ENCODE measurements at places on chromosomes 1 and 21. TPM values are rescaled to one million over a fixed set of nuclear protein-coding genes. Genes with fewer than 3 reads are reported as not detected.

- no peak for DNase-seq
- H3K27me3 ChIP-seq = no peaks in the 10 kb centered on the region
- peak overlapping the region; percentile 99 for H3K27ac ChIP-seq
- peaks cover 44% of the 10 kb centered on the region for H3K36me3 ChIP-seq
These were observed 8.5 kb downstream of the IRF2BP2 start for GRCh38 chr1:234601301-234602017.

GRCh38 chr1:175870217-175870616 is 126.8 kb upstream of the TNR start:
- no peak for DNase-seq
- H3K4me3 ChIP-seq = no peak overlapping the region

GRCh38 chr1:37487619-37487984 is 13.2 kb downstream of the ZC3H12A start:
- no peak overlapping the region for H3K27ac ChIP-seq
- H3K27me3 ChIP-seq = no peaks in the 10 kb centered on the region
- H3K4me1 ChIP-seq = peaks cover 42% of the 10 kb centered on the region
- no peak for DNase-seq
- no peak overlapping the region for H3K4me3 ChIP-seq
- 0 out of 2 replicates have a peak, but pooled peaks cover 6% of the 10 kb centered on the region for H3K36me3 ChIP-seq

DNA sequence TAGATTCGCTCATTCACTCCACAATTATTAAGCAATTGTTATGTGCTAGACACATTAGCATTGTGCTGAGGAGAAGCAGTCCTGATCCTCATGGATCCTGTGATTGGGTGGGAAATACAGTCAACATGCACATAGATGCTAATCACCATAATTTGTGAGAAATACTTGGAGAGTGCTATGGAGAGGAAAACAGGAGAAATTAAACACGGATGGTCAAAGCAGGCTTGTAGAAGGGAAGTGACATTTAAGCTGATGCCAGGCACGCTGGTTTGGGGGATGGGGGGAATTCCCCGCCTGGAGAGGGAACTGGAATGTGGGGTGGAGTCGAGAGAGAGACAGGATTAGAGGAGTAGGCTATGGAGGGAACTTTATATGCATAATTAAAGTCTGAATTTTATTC is 52.2 kb upstream of the L1TD1 start:
- H3K36me3 ChIP-seq = no peaks in the 10 kb centered on the region
- H3K4me3 ChIP-seq = no peak overlapping the region
- H3K27me3 ChIP-seq = no peaks in the 10 kb centered on the region
- no peak for DNase-seq

DNA sequence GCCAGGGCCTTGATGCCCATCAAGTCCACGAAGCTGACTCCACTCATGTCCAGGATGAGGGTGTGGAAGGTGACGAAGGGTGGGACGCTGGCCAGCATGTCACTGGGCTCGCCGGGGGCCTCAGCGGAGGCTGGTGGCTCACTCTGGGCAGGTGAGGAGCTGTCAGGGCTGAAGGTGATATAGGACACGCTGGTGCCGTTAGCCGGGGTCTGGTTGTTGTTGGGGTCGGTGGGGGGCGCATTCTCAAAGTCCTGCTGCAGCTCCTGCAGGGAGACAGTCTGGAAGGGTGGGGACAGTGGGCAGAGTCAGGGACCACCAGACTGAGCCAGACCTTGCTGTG is 21.7 kb downstream of the SLC26A9 start:
- DNase-seq = no peak
- H3K36me3 ChIP-seq = no peaks in the 10 kb centered on the region
- no peaks in the 10 kb centered on the region for H3K27me3 ChIP-seq
- H3K27ac ChIP-seq = no peak overlapping the region

DNA sequence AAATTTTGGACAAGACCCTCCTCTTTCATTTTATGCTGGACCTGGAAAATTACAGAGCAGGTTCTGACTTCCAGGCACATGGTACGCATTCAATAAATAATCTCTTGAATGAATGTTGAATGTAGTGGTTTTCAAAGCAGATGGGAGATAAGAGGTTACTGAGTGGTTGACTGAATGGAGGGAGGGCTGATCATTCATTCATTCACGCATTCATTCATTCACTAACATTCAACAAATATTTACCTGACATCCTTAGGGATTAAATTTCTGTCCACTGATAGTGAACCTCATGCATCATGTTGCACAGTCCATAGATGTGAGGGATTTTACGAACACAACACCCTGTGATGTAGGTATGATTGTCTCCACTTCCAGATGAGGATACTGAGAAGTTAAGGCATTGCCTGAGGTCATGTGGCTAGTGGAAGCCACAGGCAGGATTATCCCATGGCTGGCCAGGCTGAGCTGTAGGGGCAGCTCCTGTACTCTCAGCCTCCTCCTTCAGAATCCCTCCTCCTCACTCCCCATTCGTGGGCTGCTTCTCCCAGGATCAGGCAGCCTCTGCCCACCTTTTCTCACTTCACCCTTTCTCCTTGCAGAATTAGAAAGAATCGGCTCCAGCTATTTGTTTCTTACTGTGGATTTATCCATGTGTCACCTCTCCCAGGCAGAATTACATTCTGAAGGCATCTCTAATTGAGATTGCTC is 48.4 kb upstream of the ATP5PO start:
- no peak for DNase-seq
- H3K4me3 ChIP-seq = no peak overlapping the region
- H3K36me3 ChIP-seq = no peaks in the 10 kb centered on the region

DNA sequence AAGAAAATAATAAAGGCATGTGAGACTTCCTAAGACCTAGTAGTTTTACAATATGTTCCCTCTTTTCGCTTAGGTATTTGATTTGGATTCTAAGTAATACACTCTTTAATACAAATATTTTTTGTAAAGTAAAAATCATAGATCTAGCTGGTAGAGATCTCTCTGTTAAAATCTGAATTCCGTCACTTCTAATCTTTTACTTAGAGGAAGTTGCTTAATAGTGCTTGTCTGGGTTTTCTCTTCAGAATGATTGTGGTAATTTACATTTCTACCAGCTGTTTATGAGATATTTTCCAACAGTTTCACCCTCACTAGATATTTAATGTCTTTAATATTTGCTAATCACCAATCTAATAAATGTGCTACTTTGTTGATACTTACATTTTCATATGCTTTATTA is 23.3 kb downstream of the RBM11 start:
- no peaks in the 10 kb centered on the region for H3K4me1 ChIP-seq
- no peak for DNase-seq
- no peak overlapping the region for H3K27ac ChIP-seq
- H3K4me3 ChIP-seq = no peak overlapping the region
- no peaks in the 10 kb centered on the region for H3K27me3 ChIP-seq
- no peaks in the 10 kb centered on the region for H3K36me3 ChIP-seq

GRCh38 chr1:191368891-191369654 is 789.2 kb upstream of the RGS18 start:
- H3K4me3 ChIP-seq = no peak overlapping the region
- H3K36me3 ChIP-seq = no peaks in the 10 kb centered on the region
- DNase-seq = no peak
- no peaks in the 10 kb centered on the region for H3K27me3 ChIP-seq

- H3K27ac ChIP-seq = no peak overlapping the region
- H3K4me1 ChIP-seq = no peaks in the 10 kb centered on the region
- no peak overlapping the region for H3K4me3 ChIP-seq
- H3K36me3 ChIP-seq = no peaks in the 10 kb centered on the region
These were observed 10.7 kb downstream of the ZNF648 start for GRCh38 chr1:182050481-182051448.

GRCh38 chr1:182851825-182852224 is 12.7 kb downstream of the DHX9 start:
- no peak overlapping the region for H3K4me3 ChIP-seq
- H3K36me3 ChIP-seq = peaks cover 77% of the 10 kb centered on the region
- no peak overlapping the region for H3K27ac ChIP-seq
- H3K27me3 ChIP-seq = no peaks in the 10 kb centered on the region
- no peak for DNase-seq
- no peaks in the 10 kb centered on the region for H3K4me1 ChIP-seq

- no peaks in the 10 kb centered on the region for H3K27me3 ChIP-seq
- H3K36me3 ChIP-seq = no peaks in the 10 kb centered on the region
- no peak for DNase-seq
- H3K4me3 ChIP-seq = no peak overlapping the region
- H3K27ac ChIP-seq = no peak overlapping the region
- no peaks in the 10 kb centered on the region for H3K4me1 ChIP-seq
These were observed 59.6 kb upstream of the C1orf87 start for GRCh38 chr1:60133000-60133673.

DNA sequence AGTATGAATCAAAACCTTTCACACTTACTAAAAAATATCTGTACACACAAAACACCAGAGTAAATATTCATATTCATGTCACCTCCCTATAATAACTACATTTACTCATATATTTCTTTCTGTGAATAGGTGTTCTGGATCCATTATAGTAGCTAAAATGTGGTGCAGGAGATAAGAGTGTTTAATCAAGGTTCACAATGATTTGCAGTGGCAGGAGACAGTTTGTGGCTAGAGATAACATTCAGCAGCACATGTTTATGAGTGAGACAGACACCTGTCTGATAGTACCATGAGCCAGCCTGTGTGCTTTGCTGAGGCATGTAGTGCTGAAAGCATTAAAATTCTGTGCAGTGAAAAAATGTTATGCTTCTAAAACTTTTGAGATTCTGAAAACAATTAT is 410.3 kb downstream of the SRGAP2C start:
- no peak for DNase-seq
- H3K27me3 ChIP-seq = no peaks in the 10 kb centered on the region
- no peak overlapping the region for H3K4me3 ChIP-seq

- no peaks in the 10 kb centered on the region for H3K36me3 ChIP-seq
- no peak for DNase-seq
- H3K27me3 ChIP-seq = no peaks in the 10 kb centered on the region
- H3K27ac ChIP-seq = no peak overlapping the region
- H3K4me1 ChIP-seq = 0 out of 2 replicates have a peak, but pooled peaks cover 4% of the 10 kb centered on the region
- no peak overlapping the region for H3K4me3 ChIP-seq
These were observed 24.3 kb downstream of the EYA3 start for GRCh38 chr1:28064064-28064463.

DNA sequence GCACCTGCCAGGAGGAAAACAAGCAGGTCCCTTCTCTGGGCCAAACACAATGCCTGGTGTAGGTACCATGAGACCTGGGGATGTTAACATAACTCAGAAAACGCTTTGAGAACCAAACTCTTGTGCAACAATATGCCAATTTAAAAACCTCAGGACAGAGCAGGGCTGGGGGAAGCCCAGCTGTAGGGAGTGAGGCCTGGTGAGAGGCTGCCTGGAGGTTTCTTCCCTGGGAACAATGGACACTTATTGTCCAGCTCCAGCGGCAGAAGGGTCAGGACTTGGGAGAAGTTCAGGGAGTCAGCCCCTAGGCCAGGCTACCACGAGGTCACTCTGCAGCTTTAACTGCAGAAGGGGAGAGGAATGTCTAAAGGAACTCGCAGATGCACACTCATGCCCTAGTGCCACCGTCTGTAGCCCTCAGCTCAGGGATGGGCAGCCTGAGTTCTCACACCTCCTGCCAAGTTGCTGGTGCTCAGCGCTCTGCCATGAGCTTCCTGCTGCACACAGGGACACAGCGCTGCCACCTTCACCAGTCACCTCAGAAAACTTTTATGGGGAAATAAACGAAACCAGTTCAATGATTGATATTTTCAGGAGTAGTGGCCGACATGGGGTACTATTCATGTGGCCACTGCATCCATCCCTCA is 8.5 kb downstream of the GPR157 start:
- no peaks in the 10 kb centered on the region for H3K27me3 ChIP-seq
- no peak overlapping the region for H3K27ac ChIP-seq
- 0 out of 2 replicates have a peak, but pooled peaks cover 9% of the 10 kb centered on the region for H3K4me1 ChIP-seq
- no peak overlapping the region for H3K4me3 ChIP-seq
- H3K36me3 ChIP-seq = no peaks in the 10 kb centered on the region
- no peak for DNase-seq

DNA sequence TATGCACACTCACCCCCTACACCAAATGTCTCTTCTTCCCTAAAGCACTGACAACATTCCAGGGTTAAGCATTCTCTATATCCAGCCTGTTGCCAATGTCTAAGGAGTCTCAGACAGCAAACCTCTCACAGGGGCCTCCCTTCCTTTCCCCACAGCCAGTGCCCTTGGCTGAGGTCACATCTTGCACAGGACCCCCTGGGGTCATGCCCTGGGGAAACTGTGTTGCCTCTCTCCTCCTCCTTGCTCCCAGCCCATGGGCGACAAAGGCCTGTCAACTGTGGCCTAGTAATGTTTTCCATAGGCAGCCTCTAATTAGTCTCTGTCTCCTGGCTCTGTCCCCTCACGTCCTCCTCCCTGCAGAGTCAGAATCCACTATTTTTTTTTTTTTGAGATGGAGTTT is 54.6 kb downstream of the NENF start:
- peaks cover 67% of the 10 kb centered on the region for H3K4me1 ChIP-seq
- no peak overlapping the region for H3K27ac ChIP-seq
- H3K4me3 ChIP-seq = no peak overlapping the region
- H3K36me3 ChIP-seq = no peaks in the 10 kb centered on the region

DNA sequence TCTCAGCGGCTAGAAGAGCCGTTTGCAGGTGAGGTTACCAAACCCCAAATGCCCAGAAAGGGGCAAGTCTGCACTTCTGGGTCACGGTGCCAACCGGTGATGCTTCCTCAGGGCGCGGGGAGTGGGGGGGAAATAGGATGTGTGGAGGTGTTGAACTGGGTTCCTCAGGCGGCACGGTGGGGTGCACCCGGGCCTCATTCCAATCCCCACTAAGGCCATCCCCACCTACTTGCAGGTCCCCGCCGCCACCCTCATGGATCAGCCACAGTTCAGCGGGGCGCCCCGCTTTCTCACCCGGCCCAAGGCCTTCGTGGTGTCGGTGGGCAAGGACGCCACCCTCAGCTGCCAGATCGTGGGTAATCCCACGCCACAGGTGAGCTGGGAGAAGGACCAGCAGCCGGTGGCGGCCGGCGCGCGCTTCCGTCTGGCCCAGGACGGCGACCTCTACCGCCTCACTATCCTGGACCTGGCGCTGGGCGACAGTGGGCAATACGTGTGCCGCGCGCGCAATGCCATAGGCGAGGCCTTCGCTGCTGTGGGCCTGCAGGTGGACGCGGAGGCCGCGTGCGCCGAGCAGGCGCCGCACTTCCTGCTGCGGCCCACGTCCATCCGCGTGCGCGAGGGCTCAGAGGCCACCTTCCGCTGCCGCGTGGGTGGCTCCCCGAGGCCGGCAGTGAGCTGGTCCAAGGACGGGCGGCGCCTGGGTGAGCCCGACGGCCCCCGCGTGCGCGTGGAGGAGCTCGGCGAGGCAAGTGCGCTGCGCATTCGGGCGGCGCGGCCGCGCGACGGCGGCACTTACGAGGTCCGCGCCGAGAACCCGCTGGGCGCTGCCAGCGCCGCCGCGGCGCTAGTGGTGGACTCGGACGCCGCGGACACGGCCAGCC is 3.9 kb downstream of the OBSCN start:
- H3K27me3 ChIP-seq = no peaks in the 10 kb centered on the region
- no peak for DNase-seq
- H3K4me1 ChIP-seq = peaks cover 9% of the 10 kb centered on the region
- H3K4me3 ChIP-seq = no peak overlapping the region
- no peaks in the 10 kb centered on the region for H3K36me3 ChIP-seq

GRCh38 chr21:31426235-31426797 is 82.3 kb upstream of the TIAM1 start:
- H3K27me3 ChIP-seq = no peaks in the 10 kb centered on the region
- no peaks in the 10 kb centered on the region for H3K36me3 ChIP-seq
- no peak for DNase-seq
- H3K4me1 ChIP-seq = no peaks in the 10 kb centered on the region

- H3K27me3 ChIP-seq = peaks cover 26% of the 10 kb centered on the region
- no peaks in the 10 kb centered on the region for H3K36me3 ChIP-seq
- H3K4me3 ChIP-seq = no peak overlapping the region
These were observed 1.3 kb upstream of the LMOD1 start for GRCh38 chr1:201947697-201948008.

Gene LRRC3
- 0.35 TPM for total RNA-seq

Gene ERICH3
- total RNA-seq = not detected

Gene RGS4
- total RNA-seq = not detected

Gene TBX19
- 1.5 TPM for total RNA-seq

Gene IGSF9
- 22.9 TPM for total RNA-seq

Gene ZNF683
- total RNA-seq = not detected

Gene WDR77
- total RNA-seq = 20.6 TPM

Gene RSBN1
- 12.3 TPM for total RNA-seq

Gene KCNQ4
- total RNA-seq = 0.81 TPM

Measured in PC-9 (cell line).